ENCODE measurements at places on chromosomes 6 and 20. TPM values are rescaled to one million over a fixed set of nuclear protein-coding genes. Genes with fewer than 3 reads are reported as not detected.

ADAM33 gene
- 42.6 TPM for total RNA-seq

NMBR gene
- total RNA-seq = 0.71 TPM

DLL1 gene
- 23.6 TPM for total RNA-seq

CGAS gene
- 3.7 TPM for total RNA-seq

VGLL2 gene
- 2.8 TPM for total RNA-seq

HTR1E gene
- total RNA-seq = 0.33 TPM

TRAPPC3L gene
- 0.38 TPM for total RNA-seq

EYA2 gene
- 18.0 TPM for total RNA-seq

GSTA2 gene
- not detected for total RNA-seq

DEFB132 gene
- not detected for total RNA-seq

WFDC10B gene
- total RNA-seq = not detected

CYP39A1 gene
- 18.6 TPM for total RNA-seq

NKAPL gene
- total RNA-seq = 2.4 TPM

C6orf47 gene
- total RNA-seq = 19.6 TPM

FBXO30 gene
- 39.8 TPM for total RNA-seq

CTCFL gene
- total RNA-seq = 0.27 TPM

GCNT2 gene
- 34.2 TPM for total RNA-seq

ADGRB3 gene
- total RNA-seq = 45.9 TPM

EPPIN gene
- not detected for total RNA-seq

OR2B6 gene
- not detected for total RNA-seq

KHDC1L gene
- 1.0 TPM for total RNA-seq

IL17A gene
- not detected for total RNA-seq

ACAT2 gene
- total RNA-seq = 16.2 TPM

PRDM13 gene
- 16.6 TPM for total RNA-seq

CALHM4 gene
- total RNA-seq = not detected

TPX2 gene
- total RNA-seq = 20.2 TPM

HCK gene
- 4.9 TPM for total RNA-seq

EDN3 gene
- total RNA-seq = 45.3 TPM

RIPOR2 gene
- total RNA-seq = 23.1 TPM

XKR7 gene
- 8.2 TPM for total RNA-seq

FBXO5 gene
- total RNA-seq = 15.3 TPM

ITPA gene
- total RNA-seq = 22.7 TPM

RUNX2 gene
- total RNA-seq = 5.1 TPM

KIAA1755 gene
- total RNA-seq = 24.9 TPM

PKIB gene
- total RNA-seq = 19.4 TPM

PTPRT gene
- total RNA-seq = 12.1 TPM
